ENCODE measurements at places on chromosomes 11 and 22.

DNA sequence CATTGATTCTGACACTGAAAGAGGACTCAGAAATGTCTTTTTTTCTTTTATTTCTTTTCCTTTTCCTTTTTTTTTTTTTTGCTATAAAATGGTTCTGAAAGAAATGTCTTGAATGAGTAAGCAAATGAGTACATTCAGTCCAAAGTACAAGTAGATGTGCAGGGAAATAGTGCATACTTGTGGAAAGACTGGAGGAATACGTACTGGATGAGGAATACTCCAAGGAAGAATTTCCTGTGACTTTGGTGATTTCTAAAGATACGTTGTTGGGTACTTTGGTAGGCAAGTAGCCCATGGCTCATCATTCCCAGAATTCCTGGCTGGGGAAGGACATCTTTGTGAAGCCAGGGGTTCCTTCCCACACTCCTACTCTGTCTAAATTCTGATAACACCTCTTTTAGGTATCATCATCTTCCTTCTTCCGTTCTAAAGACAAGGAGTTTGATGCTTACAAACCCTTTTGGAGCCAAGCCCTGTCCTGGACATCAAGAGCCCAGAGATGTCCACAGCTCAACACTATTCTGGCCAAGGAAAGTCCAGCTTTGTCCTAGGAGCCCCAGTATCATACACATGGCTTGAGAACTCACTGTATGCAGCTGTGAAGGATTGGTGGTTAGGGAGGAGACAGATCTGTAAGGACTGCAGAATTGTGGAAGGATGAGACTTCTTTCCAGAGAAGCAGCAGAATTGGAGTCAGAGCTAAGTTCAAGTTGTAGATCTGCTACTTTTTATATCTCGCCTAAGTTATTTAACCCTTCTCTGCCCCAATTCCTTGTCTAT, 4.8 kb upstream of the NUP98 start:
- no peak for DNase-seq

DNA sequence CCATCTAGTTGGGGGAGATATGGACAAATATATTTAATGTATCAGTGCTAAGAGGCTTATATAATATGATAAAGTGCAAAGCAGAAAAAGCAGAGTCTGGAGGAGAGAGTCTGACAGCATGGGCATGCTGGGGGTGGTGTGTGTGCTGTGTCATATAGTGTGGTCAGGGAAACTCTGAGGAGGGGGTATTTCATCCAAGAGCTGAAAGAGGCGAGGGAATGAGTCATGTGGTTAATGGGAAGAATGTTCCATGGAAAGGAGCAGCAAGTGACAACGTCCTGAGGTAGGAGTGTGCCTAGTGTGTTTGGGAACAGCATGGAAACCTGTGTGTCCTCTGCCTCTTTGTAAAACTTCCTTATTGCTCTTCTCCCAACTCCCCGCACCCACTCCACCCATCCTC, 38.0 kb downstream of the EIF3F start:
- no peak for DNase-seq

- DNase-seq, result no peak
Measured at GRCh38 chr11:75311858-75312288, 39.6 kb downstream of the ARRB1 start.

- DNase-seq, result no peak
Measured at GRCh38 chr11:40281052-40281580, 1178.3 kb downstream of the LRRC4C start.

All from NCI-H446 (cell line).